Articular chondrocyte of knee joint (primary cell): ENCODE measurements at places on chromosomes 7 and 10. TPM values are rescaled to one million over a fixed set of nuclear protein-coding genes. Genes with fewer than 3 reads are reported as not detected.

C7orf33 gene
- not detected in 2 replicates for total RNA-seq

CPEB3 gene
- 2.4 and 2.9 TPM in 2 replicates for total RNA-seq

CTAGE4 gene
- total RNA-seq, result 1.0 and 2.7 TPM in 2 replicates

CPA5 gene
- total RNA-seq, result 0.11 and 0.13 TPM in 2 replicates

UNC5B gene
- total RNA-seq, result 12.2 and 16.0 TPM in 2 replicates

TSPAN12 gene
- 3.1 and 3.4 TPM in 2 replicates for total RNA-seq

SUN3 gene
- total RNA-seq, result not detected in 2 replicates

CTAGE6 gene
- total RNA-seq, result 3.4 and 3.8 TPM in 2 replicates

CAPZA2 gene
- 190 and 215 TPM in 2 replicates for total RNA-seq

ZNF479 gene
- total RNA-seq, result not detected in 2 replicates

SLC26A3 gene
- total RNA-seq, result not detected in 2 replicates

CNNM1 gene
- total RNA-seq, result 0.11 and 0.13 TPM in 2 replicates

ELFN1 gene
- 2.3 and 3.9 TPM in 2 replicates for total RNA-seq

COMMD3 gene
- total RNA-seq, result 55.5 and 56.1 TPM in 2 replicates

SGCE gene
- total RNA-seq, result 31.2 and 69.4 TPM in 2 replicates

FOXI2 gene
- not detected in 2 replicates for total RNA-seq

CHAT gene
- total RNA-seq, result not detected in 2 replicates

SCD gene
- total RNA-seq, result 72.6 and 142 TPM in 2 replicates

DEPP1 gene
- 87.3 and 140 TPM in 2 replicates for total RNA-seq

CYP3A5 gene
- total RNA-seq, result 5.7 and 10.1 TPM in 2 replicates

CHST3 gene
- total RNA-seq, result 33.7 and 36.1 TPM in 2 replicates

AGAP3 gene
- total RNA-seq, result 29.6 and 31.6 TPM in 2 replicates

IL2RA gene
- total RNA-seq, result not detected in 2 replicates

CPN1 gene
- total RNA-seq, result not detected in 2 replicates

PHYHIPL gene
- total RNA-seq, result not detected in 2 replicates

ABLIM1 gene
- 19.3 and 43.3 TPM in 2 replicates for total RNA-seq

DGKB gene
- not detected in 2 replicates for total RNA-seq

CPA2 gene
- 0.26 and 0.43 TPM in 2 replicates for total RNA-seq

MACC1 gene
- total RNA-seq, result 0.13 and 0.22 TPM in 2 replicates

SDK1 gene
- under 0.01 and 0.26 TPM in 2 replicates for total RNA-seq

SPDYE11 gene
- under 0.01 TPM in 1 of 2 replicates, not detected in the other for total RNA-seq

TBX20 gene
- total RNA-seq, result 0.11 and 0.13 TPM in 2 replicates

SAP25 gene
- total RNA-seq, result not detected in 2 replicates

BNIP3 gene
- 116 and 174 TPM in 2 replicates for total RNA-seq

PLEKHS1 gene
- total RNA-seq, result not detected in 2 replicates

PDZD7 gene
- total RNA-seq, result 0.86 and 0.91 TPM in 2 replicates

HABP2 gene
- total RNA-seq, result not detected in 2 replicates

ZNF804B gene
- not detected in 2 replicates for total RNA-seq

PCDH15 gene
- total RNA-seq, result not detected in 2 replicates

CACNA2D1 gene
- total RNA-seq, result 17.9 and 21.7 TPM in 2 replicates

CBLL1 gene
- total RNA-seq, result 33.5 and 36.3 TPM in 2 replicates

COL13A1 gene
- total RNA-seq, result 0.43 TPM in 1 of 2 replicates, not detected in the other

OR2A12 gene
- under 0.01 TPM in 1 of 2 replicates, not detected in the other for total RNA-seq

GJD4 gene
- total RNA-seq, result 0.22 TPM in 1 of 2 replicates, not detected in the other

SPRN gene
- total RNA-seq, result 0.11 and 0.13 TPM in 2 replicates
